ENCODE measurements at places on chromosomes 6 and 20.
A peak's percentile ranks its signal among the peaks of the same experiment; 100 is the strongest.

DNA sequence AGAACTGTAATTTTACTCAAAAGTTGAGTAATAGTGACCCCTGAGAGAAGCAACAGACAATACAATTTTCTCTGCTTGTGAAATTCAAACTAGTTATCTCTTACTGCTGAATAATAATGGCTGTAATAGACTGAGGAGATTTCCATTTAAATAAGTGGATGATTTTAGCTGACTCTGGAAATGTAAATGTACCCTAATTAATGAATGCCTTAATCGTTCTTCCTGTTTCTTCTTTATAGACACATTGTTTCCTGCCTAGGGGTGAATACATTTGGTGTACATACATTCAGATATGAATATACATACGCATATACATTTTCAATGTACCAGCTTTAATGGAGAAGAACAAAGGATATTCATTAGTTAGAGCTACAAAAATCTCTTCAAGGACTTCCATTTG lies 611.9 kb downstream of the TFAP2B start:
- DNase-seq: no peak

DNA sequence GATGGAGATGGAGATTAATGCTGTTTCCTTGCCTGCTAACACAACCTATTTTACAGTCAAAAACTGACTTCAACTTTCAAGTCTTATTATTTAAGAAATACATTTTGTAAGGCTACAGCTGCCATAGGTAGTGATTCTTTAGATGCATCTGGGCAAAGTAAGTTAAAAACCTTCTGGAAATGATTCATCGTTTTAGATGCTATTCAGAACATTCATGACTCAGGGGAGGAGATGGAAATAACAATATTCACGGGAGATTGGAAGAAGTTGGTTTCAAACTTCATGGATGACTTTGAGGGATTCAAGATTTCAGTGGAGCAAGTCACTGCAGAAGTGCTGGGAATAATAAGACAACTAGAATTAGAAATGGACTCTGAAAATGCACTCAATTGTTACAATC lies 174.9 kb upstream of the GGTLC1 start:
- no peak for DNase-seq

DNA sequence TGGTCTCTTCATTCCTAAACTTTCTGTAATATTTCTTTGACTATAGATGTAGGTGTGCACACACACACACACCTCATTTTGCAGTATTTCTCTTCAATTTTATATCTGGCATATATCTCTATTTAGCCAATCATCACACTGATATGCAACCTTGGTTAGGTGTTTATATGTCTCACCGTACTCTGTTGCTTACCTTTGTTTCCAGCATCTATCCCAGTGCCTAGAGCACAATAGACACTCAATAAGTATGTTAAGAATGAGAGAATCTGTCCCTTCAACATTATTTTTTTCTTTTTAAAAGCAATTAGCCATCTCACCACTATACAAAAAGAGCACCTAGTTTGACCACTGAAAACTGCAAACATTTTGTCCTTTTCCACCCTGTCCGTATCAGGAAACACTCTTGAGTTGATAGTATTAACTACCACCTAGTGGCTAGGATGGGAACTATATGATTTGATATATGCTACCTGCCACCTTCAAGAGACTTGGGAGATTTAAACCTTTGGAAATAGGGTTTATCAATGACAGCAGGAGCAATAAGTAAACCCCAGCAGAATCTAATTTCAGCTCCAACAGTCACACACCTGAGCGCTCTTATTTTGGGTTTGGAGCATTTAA lies 48.7 kb upstream of the RSPO3 start:
- DNase-seq: no peak

GRCh38 chr20:60484316-60484715 lies 526.1 kb downstream of the CDH26 start:
- no peak for DNase-seq

DNA sequence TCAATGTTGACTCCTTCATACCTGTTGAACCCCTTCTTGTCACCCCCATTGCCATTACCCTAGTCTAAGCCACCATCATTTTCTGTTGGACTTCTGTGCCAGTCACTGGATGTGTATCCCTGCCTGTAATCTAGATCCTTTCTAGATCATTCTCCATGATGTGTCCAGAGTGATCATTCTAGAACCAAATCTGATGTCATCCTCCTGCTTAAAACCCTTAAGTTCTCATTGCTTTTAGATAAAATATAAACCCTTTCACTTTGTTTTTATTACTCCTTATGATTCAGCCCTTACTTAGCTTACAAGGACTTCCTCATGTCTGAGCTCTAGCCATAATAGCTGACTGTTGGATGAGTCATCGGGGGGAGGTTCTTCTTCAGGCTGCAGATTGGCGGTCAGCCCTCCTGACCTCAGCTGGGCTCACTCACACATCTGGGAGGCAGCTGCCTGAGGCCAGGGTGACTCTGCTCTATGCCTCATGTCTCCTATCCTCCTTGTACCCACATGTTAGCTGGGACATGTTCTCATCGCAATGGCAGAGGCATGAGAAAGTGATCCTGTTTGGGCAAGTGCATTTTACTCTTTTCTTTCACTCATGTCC lies 287.6 kb downstream of the ESR1 start:
- DNase-seq: peak; percentile 48

- DNase-seq: no peak
Observed at GRCh38 chr6:146545581-146545980, 1.9 kb downstream of the RAB32 start.

DNA sequence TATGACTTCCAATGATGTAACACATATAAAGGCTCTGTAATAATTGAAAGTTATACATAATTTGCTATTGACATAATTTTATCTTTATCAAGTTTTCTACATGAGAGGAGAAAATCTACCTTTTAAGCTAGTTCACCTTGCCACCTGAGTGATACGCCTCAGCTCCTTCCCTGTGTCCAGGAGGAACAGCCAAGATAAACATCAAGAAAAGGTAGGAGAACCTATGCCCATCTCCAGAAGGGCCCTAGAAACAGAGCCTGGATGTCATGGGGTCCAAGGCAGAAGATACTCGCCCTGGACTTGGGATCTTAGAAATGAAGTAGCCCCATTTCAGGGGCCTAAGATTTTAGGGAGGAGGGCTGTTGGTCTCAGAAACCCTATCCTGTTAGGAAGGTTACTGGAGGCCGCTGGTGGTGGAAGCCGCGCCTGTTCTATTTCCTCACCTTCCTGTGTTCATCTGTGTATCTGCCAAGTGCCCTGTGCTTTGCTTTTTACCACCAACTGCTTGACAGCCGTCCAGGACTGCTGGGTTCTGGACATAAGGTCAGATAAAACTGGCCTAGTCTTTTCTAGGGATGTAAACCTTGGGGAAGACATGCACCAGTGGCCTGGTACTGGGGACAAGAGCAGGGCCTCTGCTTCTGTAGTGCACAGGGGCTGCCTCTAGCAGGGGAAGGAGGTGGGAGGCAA lies 178.5 kb downstream of the ARID1B start:
- no peak for DNase-seq

- peak; percentile 64 for DNase-seq
Observed at GRCh38 chr6:75611702-75612375, 10.2 kb downstream of the SENP6 start.

DNA sequence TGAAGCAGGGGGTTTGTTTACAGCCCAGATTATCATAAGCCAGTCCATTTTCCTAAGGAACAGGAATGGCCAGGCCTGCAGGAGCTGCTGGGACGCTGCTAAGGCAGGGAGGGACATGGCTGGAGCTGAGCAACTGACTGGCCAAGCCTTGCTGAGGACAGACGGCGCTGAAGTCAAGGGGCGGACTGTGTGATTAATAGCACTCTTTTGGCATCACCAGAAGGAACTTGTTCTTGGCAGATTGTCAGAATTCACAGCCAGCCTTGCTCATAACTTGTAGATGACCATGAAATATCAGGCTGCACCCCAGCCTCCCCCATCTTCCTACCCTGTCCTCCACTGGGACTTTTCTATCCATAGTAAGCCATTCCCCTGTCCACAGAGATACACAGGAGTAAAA lies 218.8 kb upstream of the RNF24 start:
- no peak for DNase-seq

DNA sequence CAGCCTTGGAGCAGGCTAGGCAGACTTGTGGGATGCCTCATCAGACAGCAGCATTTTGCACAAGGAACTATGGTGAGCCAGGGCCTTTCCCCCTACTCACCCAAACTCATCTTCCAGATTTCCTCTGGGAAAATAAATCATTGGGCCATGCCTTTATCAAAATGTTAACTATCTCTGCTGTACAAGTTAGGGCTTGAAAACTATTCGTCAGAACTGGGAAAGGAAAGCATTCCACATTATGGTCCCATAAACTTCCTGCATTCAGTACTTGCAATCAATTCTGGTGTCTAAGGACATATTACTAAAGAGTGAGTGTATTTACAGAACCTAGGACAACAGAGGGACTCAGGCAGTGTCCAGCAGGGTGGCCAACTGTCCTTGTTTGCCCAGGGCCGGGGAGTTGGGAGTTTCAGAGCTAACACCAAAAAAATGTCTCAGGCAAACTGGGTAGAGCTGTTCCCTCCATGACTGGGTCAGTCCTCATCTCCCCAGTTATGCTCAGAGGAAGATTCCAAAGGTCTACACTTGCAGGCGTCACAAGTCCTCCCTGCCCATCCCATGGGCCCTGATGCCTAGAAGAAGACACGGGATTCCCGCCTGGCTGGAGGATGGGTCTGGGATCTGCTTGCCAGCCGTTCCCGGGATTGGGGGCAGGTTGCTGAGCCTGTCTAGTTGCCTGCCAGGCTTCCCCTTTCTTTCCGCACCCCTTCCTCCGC lies 72.2 kb downstream of the SLC22A3 start:
- no peak for DNase-seq

- no peak for DNase-seq
Observed at GRCh38 chr6:113596387-113597230, 260.5 kb upstream of the MARCKS start.

DNA sequence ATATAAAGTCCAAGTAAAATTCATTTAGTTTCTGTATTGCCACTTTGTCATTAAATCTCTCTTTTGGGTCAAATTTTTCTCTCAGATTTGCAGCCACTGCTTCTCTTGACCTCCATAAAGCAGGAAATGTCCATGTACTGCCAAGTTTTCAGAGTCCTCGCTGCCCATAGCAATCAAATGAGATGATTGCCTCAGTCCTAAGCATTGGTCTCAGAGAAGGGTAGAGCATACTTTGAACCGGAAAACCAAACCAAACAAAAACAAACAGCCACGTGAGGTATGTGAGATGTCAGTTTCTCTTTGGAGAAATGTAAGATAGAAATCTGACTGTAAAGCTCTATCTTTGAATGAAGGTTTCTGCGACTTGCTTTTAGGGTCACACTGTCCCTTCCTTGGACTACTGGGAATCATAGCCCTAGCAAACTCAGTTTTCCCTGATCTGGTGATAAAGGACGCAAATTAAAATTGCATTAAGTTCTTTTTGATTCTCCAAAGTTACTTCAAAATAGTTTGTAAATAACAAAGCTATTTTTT lies 505.4 kb upstream of the CITED2 start:
- no peak for DNase-seq

DNA sequence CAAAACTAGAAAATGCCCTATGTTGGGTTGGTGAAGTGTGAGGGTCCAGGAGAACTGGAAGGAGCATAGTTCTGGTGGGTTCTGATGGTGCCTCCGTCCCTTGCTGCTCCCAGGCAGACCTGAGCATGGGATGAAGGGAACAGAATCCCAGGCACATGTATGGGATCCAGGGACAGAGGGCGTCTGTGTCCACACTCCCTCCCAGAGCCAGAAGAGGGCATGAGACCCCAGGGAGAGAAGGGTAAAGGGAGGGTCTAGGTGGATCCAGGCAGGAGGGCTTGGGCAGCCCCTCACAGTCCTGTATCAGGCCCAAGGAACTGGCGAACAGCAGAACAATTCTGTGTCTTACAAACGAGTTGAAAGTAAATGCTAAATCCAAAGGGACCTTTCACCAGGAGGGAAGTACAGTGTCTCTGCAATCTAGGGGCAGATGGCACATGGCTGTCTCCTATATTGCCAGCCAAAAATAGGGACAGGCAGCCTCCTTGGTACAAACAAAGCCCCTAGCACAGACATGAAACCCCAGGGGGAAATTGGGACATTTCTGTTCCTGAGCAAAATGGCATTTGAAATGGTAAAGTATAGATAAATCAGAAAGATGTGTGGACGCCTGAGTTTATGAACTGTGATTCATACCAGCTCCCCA lies 2.5 kb upstream of the BPIFA1 start:
- DNase-seq: no peak

DNA sequence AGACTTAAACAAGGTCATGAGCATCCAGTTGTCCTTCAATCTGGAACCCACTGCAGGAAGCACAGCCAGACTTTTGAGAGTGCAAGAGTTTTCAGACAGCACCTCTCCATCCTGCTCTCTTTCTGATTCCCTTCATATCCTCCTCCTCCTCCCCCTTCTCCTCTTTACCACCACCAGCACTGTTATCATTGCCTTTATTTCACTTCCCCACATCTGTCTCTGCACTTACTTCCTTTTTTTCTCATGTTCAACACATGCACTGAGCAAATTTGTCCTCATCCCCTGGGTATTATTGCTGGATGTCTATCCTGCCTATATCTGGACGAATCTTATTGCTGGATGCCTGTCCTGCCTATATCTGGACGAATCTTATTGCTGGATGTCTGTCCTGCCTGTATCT lies 554.8 kb downstream of the DHX35 start:
- DNase-seq: no peak

- no peak for DNase-seq
Observed at GRCh38 chr6:55666037-55666436, 87.0 kb upstream of the HMGCLL1 start.

GRCh38 chr6:158789115-158789917 lies 29.9 kb downstream of the EZR start:
- no peak for DNase-seq

- DNase-seq: no peak
Observed at GRCh38 chr20:5612581-5613301, 137.5 kb upstream of the SHLD1 start.

- no peak for DNase-seq
Observed at GRCh38 chr20:13758884-13759283, 25.8 kb downstream of the ESF1 start.

GRCh38 chr6:43667245-43668150 lies 20.1 kb downstream of the MRPS18A start:
- DNase-seq: peak; percentile 91

DNA sequence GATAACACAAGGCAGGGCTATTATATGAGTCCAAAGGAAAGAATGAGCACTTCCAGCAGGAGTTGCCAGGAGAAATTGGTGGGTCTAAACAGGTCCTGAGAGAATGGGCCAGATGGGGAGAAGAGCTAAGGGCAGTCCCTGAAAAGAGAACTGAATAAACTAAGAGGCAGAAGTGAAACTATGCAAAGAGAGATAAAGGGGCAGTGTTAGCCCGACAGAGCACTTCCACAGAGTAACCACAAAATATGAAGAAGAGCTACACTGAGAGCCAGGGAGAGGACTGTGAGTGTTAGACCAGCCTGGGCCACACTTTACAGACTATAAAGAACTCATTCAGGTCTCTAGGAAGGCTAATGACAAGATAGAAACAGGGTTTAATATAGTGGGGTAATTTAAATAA lies 43.8 kb downstream of the RALGAPA2 start:
- no peak for DNase-seq

- DNase-seq: no peak
Observed at GRCh38 chr6:74041420-74041819, 345.4 kb downstream of the CD109 start.

GRCh38 chr6:73491377-73491776 lies 29.5 kb downstream of the EEF1A1 start:
- no peak for DNase-seq

- no peak for DNase-seq
Observed at GRCh38 chr20:51763965-51764602, 4.1 kb downstream of the ATP9A start.

Measured in activated CD4-positive, alpha-beta T cell treated with anti-CD3 and anti-CD28 coated beads for 48 hours (primary cell).